ENCODE measurements at places on chromosomes 4 and X. TPM values are rescaled to one million over a fixed set of nuclear protein-coding genes. Genes with fewer than 3 reads are reported as not detected.

- no peak overlapping the region for H3K4me3 ChIP-seq
- H3K27ac ChIP-seq, result no peak overlapping the region
- no peaks in the 10 kb centered on the region for H3K36me3 ChIP-seq
- no peaks in the 10 kb centered on the region for H3K4me1 ChIP-seq
- DNase-seq, result peak; percentile 6
- H3K27me3 ChIP-seq, result no peaks in the 10 kb centered on the region
Observed at GRCh38 chrX:48278958-48279357, 23.8 kb downstream of the SSX1 start.

EVC2 gene
- total RNA-seq, result 1.2 TPM

GRCh38 chr4:7227008-7227407 is 34.7 kb downstream of the SORCS2 start:
- no peaks in the 10 kb centered on the region for H3K27me3 ChIP-seq
- H3K4me3 ChIP-seq, result no peak overlapping the region
- H3K27ac ChIP-seq, result no peak overlapping the region
- DNase-seq, result no peak
- H3K36me3 ChIP-seq, result no peaks in the 10 kb centered on the region
- H3K4me1 ChIP-seq, result no peaks in the 10 kb centered on the region

GRCh38 chrX:7286168-7286837 is 138.3 kb upstream of the PUDP start:
- no peak for DNase-seq
- no peaks in the 10 kb centered on the region for H3K27me3 ChIP-seq
- H3K4me3 ChIP-seq, result no peak overlapping the region
- no peak overlapping the region for H3K27ac ChIP-seq
- H3K36me3 ChIP-seq, result no peaks in the 10 kb centered on the region
- no peaks in the 10 kb centered on the region for H3K4me1 ChIP-seq
